ENCODE measurements at places on chromosomes 6 and 20.

DNA sequence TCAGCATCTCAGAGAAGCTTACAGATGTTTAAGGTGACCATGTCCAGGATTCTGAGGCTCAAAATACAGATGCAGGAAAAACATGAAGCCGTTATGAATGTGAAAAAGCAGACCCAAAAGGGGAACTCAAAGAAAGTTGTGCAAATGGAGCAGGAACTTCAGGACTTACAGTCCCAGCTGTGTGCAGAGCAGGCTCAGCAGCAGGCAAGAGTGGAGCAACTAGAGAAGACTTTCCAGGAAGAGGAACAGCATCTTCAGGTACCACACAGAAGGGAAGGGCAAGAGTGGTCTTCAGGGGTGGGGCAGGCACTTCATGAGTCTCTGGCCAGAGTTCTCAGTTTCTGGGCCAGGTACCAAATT lies 15.2 kb downstream of the RNF8 start:
- no peak for DNase-seq

DNA sequence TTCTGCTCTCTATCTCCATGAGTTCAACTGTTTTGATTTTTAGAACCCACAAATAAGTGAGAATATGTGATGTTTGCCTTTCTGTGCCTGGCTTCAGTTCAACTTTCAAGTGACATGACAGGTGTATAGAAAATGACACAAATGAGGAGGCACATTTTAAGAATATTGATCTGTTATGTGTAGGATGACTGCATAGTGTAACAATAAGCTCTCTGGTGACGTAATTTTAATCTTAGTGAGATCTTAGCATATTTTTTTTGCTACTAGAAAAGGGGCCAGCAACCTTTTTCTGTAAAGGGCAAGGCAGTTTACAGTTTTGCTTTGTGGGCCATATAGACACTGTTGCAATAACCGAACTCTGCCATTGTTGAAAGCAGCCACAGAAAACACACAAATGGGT lies 130.2 kb downstream of the PHF3 start:
- no peak for DNase-seq

- DNase-seq, result no peak
These were observed 69.0 kb downstream of the BTBD9 start for GRCh38 chr6:38570750-38571149.

DNA sequence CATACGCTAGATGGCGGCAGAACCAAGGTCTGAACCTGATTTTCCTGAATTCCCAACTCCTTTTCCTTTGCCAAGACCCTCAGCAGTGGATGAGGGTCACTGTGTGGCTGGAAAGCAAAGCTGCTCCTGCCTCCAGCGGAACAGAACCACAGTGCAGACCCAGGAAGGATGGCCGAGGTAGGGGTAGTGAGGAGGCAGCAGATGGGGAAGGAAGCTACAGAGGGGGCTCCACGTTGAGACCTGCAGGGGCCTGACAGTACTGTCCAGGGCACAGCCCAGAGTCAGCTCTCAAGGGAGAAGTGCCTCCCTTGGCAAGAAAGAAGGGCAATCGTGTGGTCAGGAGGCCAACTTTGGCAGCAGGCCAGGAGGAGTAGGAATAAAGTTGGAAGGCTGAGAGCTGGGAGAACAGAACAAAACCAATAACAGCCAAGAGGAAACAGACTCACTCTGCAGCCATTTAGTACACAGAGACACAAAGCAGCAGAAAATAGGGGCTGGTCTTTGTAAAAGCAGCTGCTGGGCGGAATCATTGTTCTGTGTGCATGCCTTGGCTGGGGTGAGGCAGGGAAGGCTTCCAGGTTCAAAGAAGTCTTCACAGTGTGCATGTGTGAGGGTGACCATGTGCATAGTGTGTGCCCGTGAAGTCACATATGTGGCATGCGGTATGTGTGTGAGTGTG lies 3.1 kb downstream of the GABRR2 start:
- peak; percentile 52 for DNase-seq

DNA sequence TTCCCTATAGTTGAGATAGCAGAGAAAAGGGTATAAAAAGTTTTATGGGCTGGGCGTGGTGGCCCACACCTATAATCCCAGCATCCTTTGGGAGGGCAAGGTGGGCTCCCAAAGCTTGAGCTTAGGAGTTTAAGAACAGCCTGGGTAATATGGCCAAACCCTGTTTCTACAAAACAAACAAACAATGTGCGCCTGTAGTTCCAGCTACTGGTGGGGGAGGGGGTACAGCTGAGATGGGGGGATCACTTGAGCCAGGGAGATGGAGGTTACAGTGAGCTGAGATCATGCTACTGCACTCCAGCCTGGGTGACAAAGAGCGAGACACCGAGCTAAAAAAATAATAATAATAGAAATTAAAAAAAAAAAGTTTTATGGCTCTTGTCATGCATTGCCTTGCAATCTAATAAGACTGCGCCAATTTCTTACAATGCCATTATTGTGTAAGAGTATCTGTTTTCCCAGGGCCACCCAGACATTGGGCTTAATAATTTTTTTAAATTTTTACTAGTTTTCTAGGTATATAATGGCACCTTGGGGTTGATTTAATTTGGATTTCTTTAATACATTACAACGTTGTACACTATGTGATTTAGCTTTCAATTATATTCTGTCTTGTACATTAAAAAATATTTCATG lies 3.9 kb downstream of the ACSS2 start:
- DNase-seq, result no peak

DNA sequence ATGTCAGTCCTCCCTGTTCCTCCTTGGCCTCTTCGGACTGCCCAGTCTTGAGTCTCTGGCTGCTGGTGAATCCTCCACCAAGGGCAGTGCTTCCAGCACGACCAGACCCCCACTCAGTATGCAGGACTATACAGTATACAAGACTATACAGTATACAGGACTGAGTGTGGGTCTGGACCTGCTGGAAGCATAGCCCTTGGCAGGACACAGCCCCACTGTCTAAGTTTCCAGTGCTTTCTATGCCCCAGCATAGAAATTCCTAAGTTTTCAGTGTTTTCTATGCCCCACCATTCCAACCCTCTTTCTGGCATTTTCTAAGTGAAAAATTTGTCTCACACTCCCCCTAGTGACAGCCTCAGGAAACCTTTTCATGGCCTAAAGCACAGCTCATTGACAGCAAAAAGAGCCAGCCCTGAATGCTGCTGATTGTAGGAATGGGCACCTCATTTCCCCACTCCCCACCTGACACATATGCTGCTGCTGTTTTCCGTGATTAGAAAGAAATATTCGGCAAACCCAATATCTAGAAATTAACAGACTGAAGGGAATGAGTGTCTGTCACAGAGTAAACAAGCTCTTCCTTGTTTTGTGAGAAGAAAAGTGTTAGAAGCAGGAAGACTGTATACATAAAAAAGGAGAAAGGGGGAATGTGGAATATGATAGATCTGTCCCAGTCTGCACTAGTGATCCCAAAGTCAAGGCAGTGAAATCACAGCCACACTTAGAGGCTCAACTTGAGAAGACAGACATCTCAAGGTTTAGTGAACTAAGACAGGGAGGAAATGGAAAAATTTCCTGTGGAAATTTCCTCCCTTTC lies 206.9 kb downstream of the IBTK start:
- DNase-seq, result peak; percentile 45

GRCh38 chr6:69276204-69276603 lies 520.6 kb downstream of the LMBRD1 start:
- DNase-seq, result no peak

GRCh38 chr20:18585134-18585533 lies 2.7 kb upstream of the DTD1 start:
- no peak for DNase-seq

GRCh38 chr6:75550544-75551167 lies 51.0 kb upstream of the SENP6 start:
- DNase-seq, result no peak

DNA sequence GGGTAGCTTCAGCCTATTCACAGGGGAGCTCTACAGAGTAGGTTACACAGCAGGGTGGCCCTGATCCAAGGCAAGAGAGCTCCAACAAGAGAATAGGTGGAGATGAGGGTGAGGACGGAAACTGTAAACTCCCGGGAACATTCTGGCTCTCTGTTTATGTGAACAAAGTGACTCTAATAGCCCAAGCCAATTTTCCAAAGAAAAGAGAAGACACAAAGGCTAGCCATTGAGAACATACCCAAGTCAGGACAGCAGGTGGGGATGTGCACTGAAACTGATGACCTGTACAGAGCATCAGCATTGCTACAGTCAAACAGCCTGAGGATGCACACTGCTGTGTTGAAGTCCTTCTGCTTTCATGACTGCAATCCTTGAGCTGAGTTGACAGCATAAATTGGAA lies 136.0 kb upstream of the TOP1 start:
- DNase-seq, result no peak

- DNase-seq, result no peak
These were observed 579.2 kb downstream of the EPM2A start for GRCh38 chr6:145155873-145156782.

DNA sequence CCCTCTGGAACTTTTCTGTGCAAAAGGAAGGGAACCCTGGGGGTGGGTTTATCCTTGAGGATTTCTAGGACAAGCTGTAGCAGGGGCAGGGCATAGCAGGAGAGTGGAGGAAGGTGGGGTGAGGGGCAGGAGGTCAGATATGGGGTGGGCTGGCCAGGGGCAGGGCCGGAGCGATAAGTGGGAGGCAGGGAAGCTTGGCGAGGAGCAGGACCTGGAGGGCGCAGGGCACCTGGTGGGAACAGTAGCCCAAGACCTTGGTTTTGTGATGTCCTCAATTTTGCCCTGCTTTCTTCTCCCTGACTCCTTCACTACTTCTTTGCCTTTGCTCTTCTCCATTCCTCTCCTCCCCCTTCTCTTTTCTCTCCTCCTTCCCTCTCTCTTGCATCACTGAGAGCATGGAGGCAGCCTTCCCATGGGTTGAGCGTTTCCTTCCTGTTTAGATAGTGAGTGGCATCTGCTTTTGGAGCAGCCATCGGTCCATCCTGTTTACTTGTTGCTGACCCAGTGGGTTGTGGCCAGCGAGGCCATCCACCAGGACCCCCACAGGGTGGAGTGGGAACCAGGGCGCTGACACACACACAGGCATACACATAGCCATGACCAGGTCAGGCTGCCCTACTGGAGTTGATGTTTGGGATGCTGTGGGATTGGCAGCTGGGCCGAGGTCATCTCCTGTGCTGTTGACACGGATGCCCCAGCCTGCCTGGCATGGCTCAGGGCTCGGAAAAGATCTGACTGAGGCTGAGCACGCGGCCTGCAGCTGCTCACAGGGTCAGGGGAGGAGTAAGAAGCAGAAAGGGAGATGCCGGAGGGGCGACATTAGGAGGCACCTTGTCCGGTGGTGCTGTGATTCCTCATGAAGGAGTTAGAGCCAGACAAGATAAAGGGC lies 121.0 kb upstream of the RNF24 start:
- no peak for DNase-seq

GRCh38 chr20:57091748-57092111 lies 174.7 kb downstream of the BMP7 start:
- DNase-seq, result no peak

DNA sequence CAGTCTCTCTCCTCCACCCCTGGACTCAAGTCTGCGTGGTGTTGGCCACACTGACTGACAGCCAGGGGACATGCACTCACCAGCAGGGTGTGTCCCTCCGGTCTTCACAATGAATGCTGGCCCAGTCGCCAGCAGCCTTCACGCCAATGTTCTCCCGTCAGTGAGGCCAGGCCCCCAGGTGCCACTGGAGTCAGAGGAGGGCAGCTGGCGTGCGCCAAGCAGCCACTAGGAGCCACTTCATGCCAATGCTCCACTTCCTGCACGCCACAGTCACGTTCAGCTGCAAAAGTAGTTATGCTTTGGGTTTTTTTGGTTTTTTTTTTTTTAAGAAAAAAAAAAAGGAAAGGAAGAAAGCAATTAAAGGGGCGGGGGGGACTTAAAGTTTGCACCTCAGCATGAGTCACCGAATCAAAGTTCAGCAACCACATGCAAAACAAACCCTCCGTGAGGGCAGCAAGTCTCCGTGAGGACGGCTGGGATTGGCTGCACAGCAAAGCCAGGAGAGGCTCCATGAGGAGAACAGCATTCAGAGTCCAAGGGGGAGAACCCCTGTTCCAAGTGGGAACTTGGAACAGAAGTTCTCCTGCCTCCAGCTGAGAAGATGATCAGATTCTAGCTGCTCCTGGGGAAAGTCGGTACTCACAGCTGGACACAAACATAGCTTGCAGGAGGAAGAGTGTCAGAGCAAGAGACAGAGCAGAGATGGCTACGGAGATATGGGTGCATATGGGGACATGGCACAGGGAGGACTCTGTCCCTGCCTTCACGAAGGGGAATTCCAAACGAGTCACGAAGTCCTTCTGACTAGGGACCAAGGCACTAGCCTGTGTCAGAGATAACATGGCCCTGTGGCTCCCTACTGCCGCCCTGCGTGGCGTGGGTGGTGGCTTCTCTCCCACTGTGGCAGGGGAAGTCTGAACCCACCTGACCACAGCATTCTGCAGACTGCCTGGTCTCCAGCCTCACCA lies at the start of gene ZC3H12D:
ZC3H12D (minus strand) TSS at position 282 of the 968 bp plus-strand sequence. CDS start 10,471 bp downstream, outside the sequence.
- no peak for DNase-seq

DNA sequence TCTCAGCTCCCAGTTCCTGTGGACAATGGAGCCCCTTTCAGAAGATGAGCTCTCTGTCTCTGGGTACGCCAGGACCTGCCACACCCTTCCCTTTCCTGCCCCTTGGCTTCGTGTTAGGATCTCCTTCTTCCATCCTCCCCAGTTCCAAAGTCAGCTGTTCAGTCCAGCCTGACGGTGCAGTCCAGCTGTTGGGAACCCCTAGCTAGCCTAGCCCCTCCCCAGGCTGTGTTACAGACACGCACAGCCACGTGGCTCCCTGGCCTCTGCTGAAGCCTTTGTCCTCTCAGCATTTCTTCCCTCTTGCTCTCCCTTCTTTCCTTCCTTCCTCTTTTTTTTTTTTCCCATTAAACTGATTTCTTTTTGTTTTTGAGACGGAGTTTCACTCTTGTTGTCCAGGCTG lies 12.4 kb upstream of the TFAP2C start:
- DNase-seq, result no peak

GRCh38 chr6:68967549-68968300 lies 332.6 kb downstream of the ADGRB3 start:
- peak; percentile 45 for DNase-seq

DNA sequence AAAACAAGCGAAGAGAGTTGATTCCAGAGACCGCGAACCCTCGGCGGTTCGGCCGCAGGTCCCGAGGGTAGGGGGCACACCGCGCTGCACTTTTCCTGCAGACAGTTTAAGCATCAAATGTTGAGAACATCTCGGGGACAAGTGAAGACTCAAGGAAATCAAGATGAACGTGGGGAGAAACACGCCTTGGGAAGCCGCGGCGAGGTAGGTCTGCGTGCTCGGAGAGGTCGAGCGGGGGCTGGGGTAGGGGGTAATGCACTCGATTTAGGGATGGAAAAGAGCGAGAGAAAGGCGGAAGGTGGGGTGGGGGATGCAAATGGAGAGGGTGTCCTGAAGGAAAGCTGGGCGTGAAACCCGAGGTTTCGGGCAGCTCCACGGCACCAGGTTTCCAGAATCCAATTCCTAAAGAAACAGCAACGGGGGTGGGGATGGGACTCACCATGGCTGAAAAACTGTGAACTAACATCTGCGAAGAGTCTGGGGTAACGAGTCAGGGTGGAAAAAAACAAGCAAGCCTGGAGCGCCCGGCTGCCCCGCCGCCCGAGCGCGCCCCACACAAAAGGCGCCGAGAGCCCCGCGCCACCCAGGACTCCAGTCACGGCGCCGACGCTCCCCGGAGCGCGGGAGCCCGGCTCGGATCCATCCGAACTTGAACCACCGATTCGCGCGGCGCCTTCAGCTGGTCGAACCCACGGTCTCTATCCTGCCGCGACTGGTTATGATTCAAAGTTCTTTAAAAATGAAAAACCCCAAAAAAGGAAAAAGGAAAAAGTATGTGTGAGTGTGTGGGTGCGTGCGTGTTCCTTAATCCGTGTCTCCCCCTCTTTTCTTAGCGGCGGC lies 3.5 kb downstream of the TFAP2A start:
- no peak for DNase-seq
